Neural crest cell (in vitro differentiated cells): ENCODE measurements at places on chromosomes 3 and 15. TPM values are rescaled to one million over a fixed set of nuclear protein-coding genes. Genes with fewer than 3 reads are reported as not detected.

Gene ADAMTS9
- 13.8 and 15.1 TPM in 2 replicates for total RNA-seq

Gene KBTBD13
- total RNA-seq = not detected in 2 replicates

Gene CEP70
- total RNA-seq = 23.5 and 24.9 TPM in 2 replicates

- no peaks in the 10 kb centered on the region for H3K36me3 ChIP-seq
- H3K27ac ChIP-seq = no peak overlapping the region
- DNase-seq = no peak
- H3K4me1 ChIP-seq = no peaks in the 10 kb centered on the region
These were observed 1643.0 kb downstream of the OTOL1 start for GRCh38 chr3:163139600-163139999.

GRCh38 chr15:51069983-51070382, 24.7 kb downstream of the TNFAIP8L3 start:
- no peak for DNase-seq
- H3K4me1 ChIP-seq = no peaks in the 10 kb centered on the region
- H3K36me3 ChIP-seq = peaks cover 2% of the 10 kb centered on the region
